ENCODE measurements at places on chromosomes 5 and 9.

GRCh38 chr9:90939351-90939750 lies 137.7 kb downstream of the SYK start:
- DNase-seq: no peak

GRCh38 chr5:35659556-35659955 lies 41.9 kb downstream of the SPEF2 start:
- no peak for DNase-seq

- DNase-seq: no peak
These were observed 394.9 kb downstream of the KIF4B start for GRCh38 chr5:155408465-155408864.

DNA sequence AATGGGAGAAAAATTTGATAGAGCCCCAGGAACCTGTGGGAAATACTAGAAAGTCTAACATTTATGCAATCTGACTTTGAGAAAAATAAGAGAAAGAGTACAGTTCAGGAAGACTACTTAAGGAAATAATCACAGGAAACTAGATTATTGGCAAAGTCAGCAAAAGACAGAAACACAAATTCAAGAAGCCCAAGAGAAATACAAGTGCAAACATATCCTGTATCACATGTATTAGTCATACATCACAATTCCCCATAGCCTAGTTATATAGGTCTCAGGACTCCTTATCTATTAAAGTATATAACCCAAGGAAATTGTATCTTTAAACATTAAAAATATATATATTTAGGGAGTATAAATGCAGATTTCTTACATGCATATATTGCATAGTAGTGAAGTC lies 100.8 kb downstream of the HOMER1 start:
- no peak for DNase-seq

DNA sequence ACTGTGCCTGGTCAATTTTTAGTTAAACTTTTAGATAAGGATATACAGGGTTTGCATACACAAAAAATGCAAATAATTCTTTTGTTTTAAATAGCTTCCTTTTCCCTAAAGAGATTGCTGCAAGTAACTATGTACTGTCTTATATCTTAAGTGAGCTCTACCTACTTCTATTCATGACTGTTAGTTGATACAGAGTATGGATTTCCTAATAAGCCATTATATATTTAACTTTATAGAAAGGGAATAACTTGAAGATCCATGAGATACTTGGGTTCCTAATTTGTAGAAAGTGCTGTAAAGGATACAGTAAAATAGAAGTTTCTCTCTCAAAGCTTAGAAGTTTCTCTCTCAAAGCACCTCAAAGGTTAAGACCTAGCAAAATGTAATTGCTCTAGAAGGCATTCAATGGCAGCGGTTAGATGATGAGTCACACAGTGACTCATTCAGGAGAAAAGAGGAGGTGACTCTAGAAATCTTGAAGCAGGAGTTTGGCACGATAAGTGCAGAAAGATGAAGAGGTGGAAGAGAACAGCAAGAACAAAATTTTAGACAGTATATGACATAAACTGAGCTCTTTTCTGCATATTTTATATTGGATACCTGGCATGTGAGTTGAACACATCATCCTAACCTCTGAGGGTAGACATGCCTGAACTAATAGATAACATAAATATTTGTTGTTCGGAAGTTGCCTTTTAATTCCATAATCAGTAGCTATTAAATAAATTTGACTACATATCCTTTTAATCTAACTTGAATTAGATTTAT lies 5.5 kb upstream of the DNAJC21 start:
- no peak for DNase-seq

- no peak for DNase-seq
These were observed 433.3 kb downstream of the SH3GL2 start for GRCh38 chr9:18012170-18012569.

GRCh38 chr5:147375151-147375550 lies 134.7 kb downstream of the DPYSL3 start:
- DNase-seq: no peak

DNA sequence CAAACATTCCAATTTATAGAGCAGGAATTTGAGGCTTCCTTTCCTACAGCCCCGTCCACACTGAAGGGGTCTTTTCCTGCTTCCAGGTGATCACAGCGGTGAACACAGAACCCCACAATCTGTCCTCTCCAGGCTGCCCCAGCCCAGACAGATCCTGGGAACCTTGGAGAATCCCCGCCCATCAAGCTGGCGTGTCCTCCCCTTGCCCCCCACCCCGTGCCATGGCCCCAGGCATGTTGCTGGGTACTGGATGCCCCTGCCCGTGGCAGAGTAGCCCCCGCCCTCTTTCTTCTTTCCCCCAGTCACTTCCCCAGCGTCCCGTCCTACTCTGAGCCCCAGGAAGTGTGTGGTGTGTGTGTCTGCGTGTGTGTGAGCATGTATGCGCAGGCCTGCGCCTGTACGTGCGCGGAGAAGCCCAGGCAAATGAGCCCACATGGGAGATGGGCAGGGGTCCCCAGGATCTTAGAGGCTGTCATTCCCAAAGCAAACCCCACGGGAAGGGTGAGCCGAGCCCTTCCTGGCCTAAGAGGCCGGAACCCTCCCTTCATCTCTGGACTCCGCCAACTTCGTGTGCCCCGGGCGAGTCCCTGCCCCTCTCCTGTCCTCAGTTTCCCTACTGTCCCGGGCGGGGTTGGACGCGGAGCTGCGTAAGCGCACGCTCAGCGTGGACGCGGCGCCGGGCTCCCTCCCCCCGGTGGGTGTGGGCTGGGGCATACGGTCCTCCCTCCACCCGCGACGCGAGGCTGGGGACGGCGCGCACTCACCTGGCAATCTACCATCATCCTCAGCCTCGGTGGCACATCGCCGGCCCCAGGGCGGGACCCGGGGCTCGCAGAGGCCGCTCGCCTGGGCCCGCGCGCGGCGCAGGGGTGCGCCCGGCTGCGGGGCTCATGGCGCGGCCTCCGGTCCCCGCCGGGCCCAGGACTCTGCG lies 15.2 kb downstream of the GBGT1 start:
- DNase-seq: peak; percentile 73

- no peak for DNase-seq
These were observed 41.3 kb downstream of the PTPN3 start for GRCh38 chr9:109456811-109457210.

GRCh38 chr5:170300361-170301013 lies 2.9 kb upstream of the LCP2 start:
- no peak for DNase-seq

GRCh38 chr5:5752844-5753243 lies 330.4 kb downstream of the ICE1 start:
- DNase-seq: no peak

DNA sequence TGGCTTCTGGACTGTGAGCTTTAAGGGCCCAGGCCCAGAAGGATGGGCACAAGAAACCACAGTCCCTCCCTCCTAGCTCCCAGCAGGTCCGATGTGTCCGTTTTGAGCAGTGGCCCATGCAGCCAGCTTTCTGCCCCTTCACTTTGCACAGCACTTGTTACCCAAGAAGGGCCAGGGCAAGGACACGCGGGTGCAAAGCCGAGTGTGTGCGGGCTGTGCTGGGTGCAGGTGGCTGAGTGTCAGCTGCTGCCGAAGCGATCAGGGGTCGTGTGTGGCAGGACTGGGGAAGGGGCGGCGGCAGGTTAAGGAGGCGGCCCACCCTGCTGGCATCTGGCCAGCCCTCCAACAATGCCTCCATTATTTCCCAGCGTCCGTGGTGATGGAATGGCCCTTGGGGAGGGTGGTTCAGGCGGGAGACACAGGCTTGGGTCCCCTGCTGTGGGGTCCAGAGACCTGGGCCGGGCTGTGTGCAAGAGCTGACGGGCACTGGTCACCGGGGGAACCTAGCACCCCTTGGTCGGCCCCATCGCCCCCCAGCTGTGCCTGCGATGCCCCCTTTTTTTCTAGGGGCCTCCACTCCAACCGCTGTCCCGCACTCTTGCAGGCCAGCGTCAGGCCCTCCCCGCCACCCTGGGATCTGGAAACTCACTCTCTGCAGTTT lies 653 bp downstream of the LHX3 start:
- no peak for DNase-seq

DNA sequence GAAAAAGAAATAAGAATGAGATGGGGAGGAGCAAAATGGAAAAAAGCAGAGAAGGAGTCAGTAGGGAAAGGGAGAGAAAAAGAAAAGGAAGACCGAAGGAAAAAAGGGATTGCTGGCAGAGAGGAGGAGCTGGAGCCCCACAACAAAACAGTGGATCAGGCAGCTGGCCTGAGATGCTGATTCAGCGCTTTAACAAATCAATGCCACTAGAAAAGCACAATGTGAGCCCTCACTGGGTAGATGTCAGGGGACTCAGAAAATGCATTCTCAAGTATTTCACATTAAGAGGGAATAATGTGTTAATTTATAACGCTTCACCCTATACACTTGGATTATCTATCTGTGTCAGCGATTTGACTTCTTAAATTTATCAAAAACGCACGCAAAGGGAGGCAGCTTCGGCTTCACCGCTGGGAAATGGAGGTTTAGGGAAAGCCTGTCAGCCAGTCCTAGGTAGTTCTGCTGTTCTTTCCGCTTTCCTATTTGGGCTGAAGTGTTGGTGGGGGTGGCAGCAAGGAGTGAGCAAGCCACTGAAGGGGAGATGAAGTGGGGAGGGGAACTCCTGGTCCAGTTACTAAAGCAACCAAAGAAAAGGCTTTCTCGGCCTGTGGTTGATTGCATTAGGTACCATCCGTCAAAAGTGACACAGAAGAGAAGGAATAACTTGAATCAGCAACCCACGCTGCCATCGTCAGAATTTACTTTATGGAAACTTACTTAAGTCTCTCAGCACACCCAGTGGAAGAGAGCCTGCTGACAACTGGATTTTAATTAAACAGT lies 161.6 kb downstream of the BNC2 start:
- DNase-seq: no peak

DNA sequence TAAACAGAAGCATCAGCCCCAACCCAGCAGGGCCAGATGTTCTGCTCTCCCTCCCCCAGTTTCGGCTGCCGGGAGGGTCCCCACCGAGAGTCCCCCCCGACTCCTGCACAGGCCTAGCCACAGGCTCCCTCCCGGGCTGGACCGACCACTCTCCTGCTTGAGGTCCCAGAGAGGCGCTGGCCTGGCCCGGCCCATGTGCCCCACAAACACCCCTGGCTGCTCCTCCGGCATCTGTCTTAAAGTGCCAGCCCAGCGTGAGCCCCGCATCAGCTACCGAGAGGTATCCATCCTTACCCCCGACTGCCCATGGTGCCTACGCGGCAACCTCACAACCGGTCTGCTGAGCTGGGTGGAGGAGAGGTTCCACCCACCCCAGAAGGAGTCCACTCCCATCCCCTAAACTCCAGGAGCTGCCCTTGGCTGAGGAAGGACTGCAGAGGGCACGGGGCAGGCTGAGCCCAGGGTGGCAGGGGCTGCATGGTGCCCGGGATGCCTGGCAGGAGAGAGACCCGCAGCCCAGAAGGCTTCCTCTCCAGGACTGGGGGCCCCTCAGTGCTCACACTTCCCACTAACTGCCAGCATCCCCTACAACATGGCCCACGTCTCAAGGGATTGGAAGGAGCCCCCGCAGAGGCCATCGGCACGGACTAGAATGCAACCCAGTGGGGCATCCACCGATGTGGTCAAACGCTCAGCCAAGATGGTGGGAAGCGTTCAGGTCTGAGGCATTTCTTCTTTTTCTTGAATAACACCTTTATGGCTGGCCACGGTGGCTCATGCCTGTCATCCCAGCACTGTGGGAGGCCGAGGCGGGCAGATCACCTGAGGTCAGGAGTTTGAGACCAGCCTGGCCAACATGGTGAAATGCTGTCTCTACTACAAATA lies 15.6 kb upstream of the EGFL7 start:
- no peak for DNase-seq

DNA sequence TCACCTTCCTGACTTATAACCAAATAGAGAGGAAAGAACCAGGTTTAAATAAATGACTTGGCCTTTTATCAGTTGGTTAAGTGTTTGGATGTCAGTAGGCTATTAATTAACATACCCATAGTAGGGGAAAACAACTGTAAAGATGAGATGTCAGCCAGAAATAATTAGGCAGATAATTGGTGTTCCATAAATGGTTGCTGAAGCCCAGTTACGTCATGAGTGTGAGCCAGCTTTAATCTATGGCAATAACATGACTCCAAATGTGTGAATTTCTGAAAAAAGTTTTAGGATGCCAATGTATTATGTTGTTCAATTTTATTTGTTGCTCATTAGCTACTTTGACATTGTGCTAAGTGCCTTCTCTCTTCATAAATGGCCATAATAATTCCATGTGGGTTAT lies 180.5 kb downstream of the FBXL7 start:
- no peak for DNase-seq

DNA sequence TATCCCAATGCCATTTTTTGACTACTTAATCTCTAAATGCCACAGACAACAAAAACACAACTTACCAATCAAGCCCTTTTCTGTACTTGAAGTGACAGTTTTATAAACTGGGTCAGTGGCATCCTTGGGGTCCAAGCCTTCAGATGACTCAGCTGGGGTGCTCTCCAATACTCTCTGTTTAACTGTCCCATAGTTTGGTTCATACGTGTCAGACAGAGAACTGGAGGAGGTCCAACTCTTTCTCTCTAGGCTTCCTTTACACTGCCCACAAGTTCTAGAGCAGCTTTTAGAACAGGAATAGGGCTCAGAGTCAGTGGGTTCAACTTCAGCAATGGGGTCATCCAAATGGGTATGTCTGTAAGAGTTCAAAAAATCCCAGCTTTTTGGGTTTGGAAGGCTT lies 166.9 kb downstream of the CDC42SE2 start:
- DNase-seq: no peak

DNA sequence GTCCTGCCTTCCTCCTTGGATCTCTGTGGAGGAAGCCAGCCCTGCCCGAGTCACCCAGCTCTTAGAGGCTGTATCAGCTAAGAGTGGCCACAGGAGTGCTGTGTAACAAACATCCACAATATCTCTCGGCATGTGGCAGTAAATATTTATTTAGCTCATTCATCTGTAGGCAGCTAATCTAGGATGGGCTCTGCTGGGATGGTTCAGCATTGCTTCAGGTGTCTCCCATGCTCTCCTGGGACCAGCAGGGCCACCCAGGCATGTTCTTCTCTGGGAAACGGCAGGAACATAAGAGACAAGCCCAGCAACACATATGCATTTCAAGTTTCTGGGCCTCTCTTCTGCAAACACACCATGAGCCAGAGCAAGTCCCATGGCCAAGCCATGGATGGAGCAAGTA lies 56.1 kb downstream of the HRH2 start:
- DNase-seq: no peak

GRCh38 chr5:170296036-170296934 lies 1.3 kb downstream of the LCP2 start:
- DNase-seq: no peak

GRCh38 chr5:59151162-59151889 lies 568.5 kb downstream of the RAB3C start:
- no peak for DNase-seq

- peak; percentile 25 for DNase-seq
These were observed 80.2 kb downstream of the NTNG2 start for GRCh38 chr9:132241840-132242620.

DNA sequence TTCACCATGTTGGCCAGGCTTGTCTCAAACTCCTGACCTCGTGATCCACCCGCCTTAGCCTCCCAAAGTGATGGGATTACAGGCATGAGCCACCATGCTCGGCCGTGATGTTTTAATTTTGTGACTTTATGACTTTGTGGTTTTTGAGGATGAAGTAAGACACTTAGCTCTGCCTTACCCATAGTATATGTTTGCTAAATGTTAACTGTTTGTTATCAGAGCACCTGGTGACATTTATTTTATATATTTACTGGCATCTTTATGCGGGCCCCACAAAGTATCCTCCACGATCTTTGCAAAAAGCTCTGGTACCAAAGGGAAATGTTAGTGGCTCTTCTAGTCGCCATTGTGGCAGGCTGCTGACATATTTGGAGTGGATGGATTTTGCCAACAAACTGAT lies 6.7 kb downstream of the SLC23A1 start:
- no peak for DNase-seq

GRCh38 chr5:24855485-24855884 lies 210.7 kb upstream of the CDH10 start:
- no peak for DNase-seq
